ENCODE measurements at places on chromosomes 16 and 17.

DNA sequence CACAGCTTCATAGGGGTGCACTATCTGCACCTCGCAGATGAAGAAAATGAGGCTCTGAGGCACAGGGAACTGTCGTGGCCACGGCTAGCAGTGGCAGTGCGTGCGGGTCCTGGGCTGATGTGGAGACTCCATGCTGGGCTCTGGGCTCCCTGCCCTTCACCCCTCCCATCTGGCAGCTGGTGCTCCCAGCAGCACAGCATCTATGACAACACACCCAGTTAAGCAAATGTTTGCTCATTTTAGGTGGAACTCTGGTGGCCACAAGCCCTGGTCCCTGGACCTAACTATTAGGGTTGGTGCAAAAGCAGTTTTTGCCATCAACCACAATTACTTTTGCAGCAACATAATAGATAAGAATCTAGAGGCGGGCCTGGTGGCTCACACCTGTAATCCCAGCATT, 30.9 kb downstream of the IFT140 start:
- DNase-seq, result no peak

DNA sequence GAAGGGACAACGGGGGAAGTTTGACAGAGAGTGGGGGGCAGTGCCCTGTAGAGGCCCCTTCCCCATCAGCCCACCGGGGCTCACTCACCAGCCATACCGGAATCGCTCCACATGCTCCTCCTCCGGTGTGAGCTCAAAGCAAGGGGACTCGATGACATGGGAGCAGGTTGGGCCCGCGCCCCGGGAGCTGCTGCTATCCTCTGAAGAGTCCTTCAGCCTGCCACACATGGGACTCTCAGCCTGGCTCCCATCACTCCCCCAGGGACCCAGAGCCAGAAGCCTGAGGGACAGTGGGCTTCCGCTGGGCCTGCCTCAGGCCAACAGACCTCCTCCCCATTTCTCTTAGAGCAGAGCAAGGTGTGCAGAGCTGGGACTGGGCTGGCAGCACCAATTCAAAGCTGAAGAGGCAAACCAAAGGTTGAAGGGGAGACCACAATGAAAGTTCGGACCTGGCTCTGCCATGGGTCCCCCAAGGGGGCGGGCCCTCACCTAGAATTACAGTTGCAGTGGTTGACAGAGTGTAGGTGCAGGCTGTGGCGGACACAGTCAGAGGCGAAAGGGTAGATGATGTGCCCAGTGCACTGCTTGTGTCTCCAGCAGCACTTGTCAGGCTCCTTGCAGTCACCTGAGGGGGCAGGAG, 7.3 kb downstream of the PROCA1 start:
- DNase-seq, result no peak

- no peak for DNase-seq
These were observed 95.2 kb upstream of the FOXF1 start for GRCh38 chr16:86414991-86415740.

DNA sequence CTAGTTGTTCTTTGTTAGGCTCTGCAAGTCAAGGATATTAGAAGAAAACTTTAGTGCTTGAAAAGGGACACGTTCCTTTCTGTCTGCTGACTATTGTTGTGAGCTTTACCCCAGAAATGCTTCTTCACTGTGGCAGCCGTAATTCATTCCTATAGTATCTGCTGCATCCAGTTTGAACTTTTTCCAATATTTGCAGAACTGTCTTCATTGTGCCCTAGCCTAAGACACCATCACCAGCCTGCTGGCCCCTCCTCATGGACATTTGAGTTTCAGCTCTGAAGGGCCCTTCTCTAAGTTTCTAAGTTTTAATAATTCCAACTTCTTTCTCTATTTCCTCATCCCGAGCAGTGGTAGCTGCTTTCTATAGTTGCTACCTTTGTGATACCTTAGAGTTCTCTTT, 91.7 kb downstream of the SLC39A11 start:
- no peak for DNase-seq

GRCh38 chr17:45946841-45947256, 52.2 kb upstream of the STH start:
- no peak for DNase-seq

- no peak for DNase-seq
These were observed 4.4 kb downstream of the SERPINF2 start for GRCh38 chr17:1746975-1747543.

DNA sequence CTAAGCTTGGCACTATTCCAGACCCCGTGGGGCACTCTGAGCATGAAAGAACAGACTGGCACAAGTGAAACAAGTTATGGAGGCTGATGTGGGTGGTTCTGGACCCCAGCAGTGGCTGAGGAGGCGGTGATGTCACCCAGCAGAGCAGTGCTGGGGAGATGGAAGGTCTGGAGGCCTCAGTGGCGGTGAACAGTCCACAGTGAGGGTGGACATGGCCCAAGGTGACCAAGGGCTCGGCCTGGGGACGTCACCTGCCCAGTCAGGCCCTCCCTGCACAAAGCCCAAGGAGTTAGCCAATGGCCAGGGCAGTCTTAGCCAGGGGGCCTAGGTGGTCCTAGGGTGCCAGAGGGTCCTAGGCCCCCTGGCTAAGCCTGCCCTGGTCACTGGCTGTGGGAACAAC, 24.5 kb downstream of the SMPD3 start:
- DNase-seq, result no peak

DNA sequence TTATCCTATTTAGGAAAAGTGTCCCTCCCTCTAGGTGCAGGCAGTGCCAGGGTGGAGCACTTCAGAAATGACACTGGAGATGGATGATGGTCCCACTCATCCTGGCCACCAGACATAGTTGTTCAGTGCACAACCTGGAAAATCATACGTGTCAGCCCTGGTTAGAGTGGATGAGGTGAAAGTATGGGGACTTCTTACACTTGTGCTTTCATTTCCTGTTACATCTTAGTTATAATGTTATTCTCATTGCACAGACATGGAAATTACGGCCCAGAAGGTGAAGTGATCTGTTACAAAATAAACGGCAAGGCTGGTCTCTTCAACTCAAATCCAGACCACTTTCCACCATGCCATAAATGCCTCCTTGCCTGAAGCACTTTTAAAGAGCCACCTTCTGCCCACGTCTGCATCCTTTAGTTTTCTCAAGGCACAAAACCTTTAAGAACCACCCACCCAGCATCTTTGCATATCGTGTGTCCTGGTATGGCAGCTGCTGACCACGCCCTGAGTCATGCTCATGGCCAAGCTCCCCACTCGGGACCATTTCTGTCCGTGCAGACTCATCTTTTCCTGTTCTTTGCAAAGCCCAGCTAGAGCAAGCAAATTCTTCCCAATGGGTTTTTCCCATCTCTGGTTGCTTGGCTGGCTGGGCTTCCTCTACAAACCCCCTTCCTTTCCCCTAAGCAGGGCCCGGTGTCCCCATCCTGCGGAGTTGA, 22.4 kb downstream of the TBC1D3B start:
- no peak for DNase-seq

GRCh38 chr16:997440-998051, 16.0 kb downstream of the SOX8 start:
- DNase-seq, result peak; percentile 64

GRCh38 chr16:86221085-86221484, 289.2 kb upstream of the FOXF1 start:
- DNase-seq, result no peak

DNA sequence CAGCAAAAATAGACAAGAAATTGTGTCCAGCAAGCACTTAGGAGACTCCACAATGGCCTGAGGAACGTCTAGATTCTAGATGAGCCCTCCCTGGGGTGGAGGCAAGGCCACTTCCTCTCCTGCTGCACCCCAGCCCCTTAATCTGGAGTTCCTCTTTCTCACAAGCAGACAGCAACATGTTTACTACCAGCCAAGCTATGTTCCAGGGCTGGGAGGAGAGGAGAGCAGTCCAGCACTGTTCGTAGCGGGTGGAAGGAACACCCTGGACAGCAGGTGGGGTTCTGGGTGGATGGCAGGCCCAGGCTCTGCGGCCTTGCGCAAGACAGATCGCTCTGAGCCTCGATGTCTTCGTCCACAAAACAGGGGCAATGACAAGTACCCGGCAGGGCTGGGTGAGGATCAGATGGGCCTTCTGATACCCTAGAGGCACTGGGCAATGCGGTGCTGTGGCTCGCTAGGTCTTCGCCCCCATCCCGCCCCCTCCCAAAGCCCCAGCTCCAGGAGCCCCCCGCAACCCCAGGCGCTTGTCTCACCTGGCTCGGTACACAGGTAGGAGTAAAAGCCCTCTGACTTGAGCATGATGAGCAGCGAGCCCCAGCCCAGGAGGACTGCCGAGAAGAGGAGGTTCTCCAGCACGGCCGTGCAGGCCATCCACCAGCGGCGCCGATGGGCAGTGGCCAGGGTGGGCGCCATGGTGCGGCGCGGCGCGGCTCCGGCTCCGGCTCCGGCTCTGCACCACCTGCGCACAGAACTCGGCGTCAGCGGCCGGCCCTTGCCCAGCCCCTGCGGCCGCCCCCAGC, 1.3 kb downstream of the SLC43A2 start:
- DNase-seq, result peak; percentile 46

DNA sequence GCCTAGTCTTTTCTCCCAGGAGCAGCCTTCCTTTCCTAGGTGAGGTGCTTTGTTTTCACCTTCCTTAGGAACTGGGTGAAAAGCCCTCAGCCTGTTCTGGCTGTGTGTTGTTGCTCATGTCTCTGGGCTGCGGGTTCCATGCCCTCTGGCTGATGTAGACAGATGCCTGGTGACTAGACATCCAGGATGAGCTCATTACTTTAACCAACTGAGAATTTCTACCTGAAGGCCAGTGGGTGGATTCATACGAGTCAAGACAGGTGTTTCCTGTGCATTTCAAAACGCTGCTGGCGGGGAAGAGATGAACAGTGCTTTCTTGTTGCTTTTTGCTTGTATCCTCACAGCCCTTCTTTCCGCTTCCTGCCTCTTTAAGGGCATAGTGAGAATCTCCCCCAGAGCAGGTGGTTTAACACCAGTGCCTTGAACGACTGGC, 22.3 kb downstream of the SAP30BP start:
- no peak for DNase-seq

DNA sequence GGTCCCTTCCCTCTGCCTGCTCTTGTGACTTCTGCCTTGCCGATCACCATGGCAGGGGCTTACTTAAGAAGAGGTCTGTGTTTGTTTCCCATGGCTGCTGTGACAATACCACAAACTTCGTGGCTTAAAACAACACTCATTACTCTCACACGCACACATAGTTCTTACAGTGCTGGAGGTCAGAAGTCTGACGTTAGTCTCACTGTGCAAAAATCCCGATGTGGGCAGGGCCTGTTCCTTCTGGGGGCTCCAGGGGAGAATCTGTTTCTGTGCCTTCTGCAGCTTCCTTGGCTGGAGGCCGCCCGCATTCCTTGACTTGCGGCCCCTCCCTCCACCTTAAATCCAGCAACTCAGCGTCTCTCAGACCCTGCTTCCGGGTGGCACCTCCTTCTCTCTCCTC, 249.2 kb upstream of the GSE1 start:
- no peak for DNase-seq

GRCh38 chr17:76166168-76166567, 25.1 kb upstream of the FOXJ1 start:
- DNase-seq, result no peak

DNA sequence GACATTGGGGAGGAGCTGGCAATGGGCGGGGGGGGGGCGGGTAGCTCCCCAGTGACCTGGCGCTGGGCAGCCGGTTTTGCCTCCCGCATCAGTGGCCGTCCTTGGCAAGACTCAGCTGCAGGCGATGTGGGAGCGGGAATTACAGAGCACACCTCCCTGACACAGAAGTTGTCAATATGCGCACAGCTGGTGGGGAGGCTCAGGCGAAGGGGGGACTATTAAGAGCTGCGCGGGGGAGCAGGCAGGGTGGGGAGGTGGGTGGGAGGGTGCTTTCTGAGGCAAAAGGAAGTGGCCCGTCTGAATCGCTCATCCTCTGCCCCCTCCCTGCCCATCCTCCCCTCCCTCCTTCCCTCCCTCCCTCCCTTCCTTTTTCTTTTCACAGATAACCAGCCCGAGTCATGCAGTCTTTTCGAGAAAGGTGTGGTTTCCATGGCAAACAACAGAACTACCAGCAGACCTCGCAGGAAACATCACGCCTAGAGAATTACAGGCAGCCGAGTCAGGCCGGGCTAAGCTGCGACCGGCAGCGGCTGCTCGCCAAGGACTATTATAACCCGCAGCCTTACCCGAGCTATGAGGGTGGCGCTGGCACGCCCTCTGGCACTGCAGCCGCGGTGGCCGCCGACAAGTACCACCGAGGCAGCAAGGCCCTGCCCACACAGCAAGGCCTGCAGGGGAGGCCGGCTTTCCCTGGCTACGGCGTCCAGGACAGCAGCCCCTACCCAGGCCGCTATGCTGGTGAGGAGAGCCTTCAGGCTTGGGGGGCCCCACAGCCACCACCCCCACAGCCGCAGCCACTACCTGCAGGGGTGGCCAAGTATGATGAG, 44.0 kb downstream of the SREBF1 start:
- DNase-seq, result peak; percentile 36

DNA sequence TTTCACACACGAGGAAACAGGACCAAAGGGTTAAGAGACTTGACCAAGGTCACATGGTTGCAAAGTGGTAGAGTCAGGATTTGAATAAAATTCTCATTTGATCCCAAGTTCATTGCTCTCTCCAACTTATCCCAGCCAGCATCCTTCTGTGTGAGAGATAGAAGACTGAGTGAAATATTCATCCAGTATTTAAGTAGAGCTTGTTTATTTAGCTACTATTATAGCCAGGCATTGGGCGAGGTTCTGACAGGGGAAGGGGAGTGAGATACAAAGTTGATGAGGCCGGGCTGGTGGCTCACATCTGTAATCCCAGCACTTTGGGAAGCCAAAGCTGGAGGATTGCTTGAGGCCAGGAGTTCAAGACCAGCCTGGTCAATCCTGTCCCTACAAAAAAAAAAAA, 4.4 kb downstream of the ITGAL start:
- no peak for DNase-seq

DNA sequence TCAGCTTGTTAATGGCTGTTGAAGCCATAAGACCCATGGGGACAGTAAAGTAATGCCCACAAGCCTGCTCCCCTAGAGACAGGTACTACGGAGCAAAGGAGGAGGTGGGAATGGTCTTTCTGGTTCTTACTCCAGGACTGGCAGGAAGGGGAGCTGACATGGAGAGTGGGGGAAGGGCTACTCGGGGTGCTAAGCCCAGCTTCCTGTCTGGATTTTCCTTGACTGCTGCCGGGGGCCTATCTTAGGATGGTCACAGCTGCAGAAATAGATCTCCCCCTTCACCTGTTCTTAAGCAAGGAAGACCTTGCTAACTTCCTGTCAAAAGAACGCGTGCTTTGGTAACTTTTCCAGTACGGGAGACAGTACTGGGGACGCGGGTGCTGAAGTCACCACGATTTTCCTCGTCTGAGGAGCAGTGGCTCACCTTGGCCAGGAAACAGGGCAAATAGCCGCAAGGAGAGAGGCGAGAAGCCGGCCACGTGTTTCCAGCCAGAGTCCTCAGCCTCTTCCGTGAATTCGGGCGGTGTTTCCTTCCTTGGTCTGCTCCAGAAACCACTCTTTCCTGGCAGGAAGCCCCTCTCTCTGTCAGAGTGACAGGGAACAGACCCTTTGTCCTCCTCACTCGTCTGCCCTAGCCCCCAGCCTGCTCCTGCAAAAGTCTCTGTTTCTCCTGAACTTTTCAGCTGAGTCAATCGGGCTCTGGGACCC, 656 bp upstream of the PRR29 start:
- no peak for DNase-seq

GRCh38 chr16:87877942-87878507, 8.7 kb upstream of the SLC7A5 start:
- no peak for DNase-seq

GRCh38 chr16:27951489-27952120, 111.9 kb downstream of the GSG1L start:
- DNase-seq, result no peak

GRCh38 chr16:13331918-13332317, 430.5 kb downstream of the SHISA9 start:
- DNase-seq, result no peak
